ENCODE measurements at places on chromosomes 12 and 14.

DNA sequence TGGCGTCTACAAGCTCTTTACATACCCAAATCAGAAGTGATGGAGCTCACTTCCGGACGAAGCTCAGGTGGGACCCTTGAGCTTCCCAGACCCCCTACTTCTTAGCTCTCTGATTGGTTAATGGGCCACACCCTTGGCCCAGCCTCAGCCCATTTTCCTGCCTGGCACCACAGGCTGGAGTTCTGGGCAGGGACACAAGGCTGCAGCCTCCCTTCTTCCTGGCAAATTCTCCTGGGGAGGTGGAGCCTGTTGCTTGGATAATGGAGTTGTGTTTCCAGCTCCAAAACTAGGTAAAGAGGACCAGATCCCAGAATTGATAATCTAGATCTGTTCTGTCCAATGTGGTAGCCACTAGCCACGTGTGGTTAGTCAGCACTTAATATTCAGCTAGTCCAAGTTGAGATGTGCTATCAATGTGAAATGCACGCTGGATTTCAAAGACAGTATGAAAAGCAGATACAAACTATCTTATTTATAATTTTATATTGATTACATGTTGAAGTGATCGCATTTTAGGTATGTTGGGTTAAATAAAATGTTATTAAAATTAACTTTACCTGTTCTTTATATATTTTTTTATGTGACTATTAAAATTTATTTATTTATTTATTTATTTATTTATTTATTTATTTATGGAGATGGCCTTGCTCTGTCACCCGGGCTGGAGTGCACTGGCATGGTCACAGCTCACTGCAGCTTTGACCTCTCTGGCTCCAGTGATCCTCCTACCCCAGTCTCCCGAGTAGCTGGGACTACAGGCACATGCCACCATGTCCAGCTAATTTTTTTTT, 12.6 kb upstream of the FAIM2 start:
- no peak for DNase-seq

DNA sequence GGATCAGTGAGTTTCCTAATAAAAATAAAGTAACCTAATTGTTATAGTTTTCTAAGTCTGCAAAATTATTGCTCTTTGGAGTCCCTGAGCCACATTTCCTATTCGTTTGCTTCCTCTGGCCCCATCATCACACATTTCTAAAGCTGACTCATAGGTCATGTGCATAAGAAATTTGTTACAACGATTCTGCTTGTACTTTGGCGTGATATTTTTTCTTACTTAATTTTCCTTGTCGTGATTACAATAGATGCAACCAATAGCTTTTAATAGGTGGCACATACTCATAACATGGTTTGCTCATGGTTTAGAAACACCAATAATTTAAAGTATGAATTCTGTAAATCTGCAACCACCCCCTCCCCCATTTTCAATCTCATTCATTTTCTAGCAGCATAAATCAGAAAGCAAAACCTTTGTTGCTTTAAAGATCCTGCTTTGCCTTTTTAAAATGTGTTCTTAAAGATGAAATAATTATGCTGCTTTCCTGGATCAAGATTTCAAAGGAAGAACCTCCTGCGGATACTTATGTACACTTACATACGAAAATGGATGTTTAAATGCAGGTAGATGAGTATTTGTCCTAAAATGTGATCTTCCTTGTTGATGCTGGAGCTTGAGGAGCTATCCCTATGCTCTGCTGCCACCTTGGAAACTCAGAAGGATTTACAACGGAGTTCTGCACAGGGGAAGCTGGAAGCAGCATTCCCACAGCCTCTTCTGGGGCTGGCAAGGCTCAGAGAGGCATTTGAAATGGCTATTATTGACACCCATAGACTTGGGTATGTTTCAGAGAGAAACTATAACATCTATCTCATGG, 1.7 kb upstream of the FLRT2 start:
- DNase-seq: no peak

DNA sequence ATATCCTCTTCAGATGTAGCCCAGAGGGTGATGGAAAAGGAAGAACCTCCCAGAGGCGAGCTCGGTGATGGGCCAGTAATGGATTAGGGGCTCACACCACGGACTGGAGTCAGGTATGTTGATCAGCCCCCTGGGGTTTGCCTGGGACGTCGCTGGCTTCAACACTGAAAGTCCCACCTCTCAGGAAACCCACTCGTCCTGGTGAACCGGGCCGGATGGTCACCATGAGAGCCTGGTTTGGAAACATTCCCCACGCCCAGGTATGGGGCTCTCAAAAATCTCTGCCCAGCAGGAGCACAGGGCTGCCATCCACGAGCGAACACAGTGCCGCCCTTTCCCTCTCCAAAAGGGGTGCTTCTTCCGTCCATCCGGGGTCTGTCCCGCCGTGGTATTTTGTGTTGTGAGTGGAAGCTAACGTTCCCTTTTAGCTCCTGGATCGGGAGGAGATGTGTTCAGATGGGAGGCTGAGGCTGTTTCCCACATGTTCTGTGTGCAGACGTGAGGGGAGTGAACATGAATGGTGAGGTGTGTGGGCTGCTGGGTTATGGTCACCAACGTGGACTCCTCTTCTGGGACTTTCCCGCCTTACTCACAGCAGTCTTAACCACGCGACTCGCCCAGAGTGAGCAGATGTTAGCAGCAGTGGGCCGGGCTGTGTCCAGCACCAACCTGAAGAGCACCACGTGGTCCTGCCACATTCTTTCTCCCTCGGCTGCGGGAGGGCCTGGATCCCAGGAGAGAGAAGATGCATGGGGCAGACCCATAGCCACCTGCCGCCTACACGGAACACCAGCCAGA, 139.2 kb downstream of the KIF26A start:
- no peak for DNase-seq

DNA sequence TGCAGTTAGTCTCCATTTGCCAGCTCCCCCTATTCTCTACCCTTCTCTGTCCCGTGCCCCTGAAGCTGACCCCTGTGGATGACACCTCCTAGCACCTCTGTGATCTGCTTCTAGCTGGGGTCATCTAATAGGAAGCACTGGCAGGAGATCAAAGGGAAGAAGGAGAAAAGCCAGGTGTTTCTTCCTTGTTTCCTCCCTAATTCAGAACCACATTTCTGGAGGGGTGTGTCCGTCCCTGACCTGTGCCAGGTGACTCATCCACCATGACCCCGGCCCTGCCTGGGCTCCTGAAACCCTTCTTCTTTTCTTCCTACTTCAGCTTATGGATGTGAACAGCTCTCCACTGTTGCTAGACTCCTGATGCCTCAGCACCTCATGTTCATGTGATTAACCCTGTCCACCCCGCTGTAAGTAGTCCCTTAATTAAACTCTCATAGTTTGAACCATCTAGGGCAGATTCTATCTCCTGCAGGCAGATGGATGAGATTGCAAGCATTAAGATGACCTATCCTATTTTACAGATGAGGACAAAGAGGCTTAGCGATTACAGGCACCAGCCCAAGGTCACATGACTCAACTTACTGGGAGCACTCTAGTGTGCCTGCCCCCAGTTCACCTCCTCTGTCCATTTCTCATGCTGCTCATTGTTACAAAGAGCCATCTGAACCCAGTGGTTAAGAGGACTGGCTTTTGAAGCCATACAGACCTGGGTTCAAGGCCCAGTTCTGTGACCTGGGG, 770.5 kb downstream of the MED13L start:
- peak; percentile 48 for DNase-seq

DNA sequence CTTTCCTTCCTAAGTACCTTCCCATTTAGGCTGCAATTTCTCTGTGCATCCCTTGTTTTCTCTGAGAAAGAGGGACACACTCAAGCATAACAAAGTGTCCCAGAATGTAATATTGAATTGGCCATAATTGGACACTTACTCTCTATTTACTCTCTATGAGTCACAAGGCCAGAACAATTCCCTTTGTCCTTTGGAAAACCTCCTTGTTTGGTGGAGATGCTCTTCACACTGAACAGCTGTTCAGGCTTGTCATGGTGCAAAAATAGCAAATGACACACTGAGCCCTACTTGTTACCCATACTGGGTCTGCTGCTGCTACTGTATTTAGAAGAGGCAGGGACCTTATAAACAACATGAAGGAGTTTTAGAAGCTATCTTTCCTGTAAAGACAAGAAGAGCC, 1590.5 kb upstream of the TMEM132C start:
- DNase-seq: peak; percentile 99

GRCh38 chr12:25458047-25458552, 95.0 kb downstream of the LMNTD1 start:
- DNase-seq: no peak

DNA sequence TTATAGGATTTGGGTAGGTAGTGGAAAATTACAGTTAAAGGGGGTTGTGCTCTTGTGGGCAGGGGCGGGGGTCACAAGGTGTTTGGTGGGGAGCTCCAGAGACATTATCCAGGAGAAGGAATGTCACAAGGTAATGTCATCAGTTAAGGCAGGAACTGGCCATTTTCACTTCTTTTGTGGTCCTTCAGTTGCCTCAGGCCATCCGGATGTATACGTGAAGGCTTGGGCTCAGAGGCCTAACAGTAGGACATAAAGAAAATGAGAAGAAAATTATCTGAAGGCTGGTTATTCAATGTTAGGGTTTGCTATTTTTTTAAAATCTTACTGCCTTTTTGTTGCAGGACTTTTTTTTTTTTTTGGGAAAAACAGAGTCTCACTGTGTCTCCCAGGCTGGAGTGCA, 2.5 kb upstream of the PSEN1 start:
- DNase-seq: no peak

DNA sequence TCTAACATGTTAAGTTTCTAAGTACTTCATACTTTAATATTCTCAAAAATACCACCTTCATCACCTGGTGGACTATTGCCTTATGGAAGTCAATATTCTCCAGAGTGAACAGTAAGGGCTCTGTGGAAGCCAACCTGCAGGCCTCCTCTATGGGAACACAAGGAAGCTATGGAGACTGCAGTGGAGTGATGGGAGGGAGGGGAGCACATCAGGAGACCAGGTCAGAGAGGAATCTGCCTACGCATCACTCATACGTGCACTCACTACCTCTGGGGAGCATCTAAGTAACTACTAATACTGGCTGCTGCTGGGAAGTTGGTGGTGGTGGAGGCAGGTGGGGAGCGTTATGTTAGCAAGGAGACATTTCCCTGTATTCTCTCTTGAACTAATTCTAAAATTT, 19.9 kb downstream of the HECTD4 start:
- no peak for DNase-seq

- DNase-seq: no peak
Measured at GRCh38 chr12:120514002-120514401, 15.0 kb downstream of the COQ5 start.

DNA sequence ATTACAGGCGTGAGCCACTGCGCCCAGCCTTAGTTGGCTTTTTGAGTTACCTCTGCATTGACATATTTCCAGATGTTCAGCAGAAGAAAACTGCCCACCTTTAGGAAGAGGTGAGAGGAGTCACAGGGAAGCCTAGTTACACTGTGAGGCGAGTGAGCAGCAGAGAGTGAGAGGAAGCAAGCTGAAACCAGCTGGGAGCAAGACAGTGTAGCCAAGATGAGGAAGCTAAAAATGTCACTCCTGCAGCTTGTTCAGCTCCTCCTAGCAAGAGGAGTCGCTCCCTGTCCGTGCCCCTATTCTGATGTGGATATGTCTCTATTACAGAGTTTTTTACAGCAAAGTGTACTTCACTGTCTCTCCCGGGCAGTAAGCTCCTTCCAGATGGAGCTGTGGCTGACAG, 127.6 kb downstream of the GXYLT1 start:
- no peak for DNase-seq

- no peak for DNase-seq
Measured at GRCh38 chr12:114395233-114395632, 10.7 kb downstream of the TBX5 start.

DNA sequence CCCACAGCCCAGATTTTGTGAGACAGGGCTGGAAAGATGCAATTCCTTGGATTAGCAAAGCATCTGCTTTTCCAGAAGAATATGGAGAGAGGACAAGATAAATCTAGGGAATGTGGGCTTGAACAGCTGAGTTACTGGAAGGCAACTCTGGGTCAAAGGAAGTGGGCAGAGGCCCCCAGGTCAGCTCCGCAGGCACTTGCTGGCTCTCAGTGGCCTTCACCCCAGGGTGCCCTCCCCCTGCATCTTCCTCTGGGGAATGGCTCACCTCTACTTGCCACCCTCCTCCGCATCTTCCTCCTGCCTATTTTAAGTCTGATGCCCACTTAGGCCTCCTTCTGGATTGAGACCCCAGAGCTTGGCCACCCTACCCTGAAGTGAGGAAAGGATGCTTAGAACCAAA, 10.5 kb upstream of the PNMA1 start:
- DNase-seq: no peak

- no peak for DNase-seq
Measured at GRCh38 chr14:105412771-105413543, 6.7 kb upstream of the MTA1 start.

GRCh38 chr14:23727566-23728335, 91.6 kb downstream of the DHRS2 start:
- DNase-seq: no peak

GRCh38 chr14:76152333-76152681, 585 bp downstream of the GPATCH2L start:
- peak; percentile 1 for DNase-seq

GRCh38 chr12:11840366-11840765, 190.9 kb downstream of the ETV6 start:
- peak; percentile 92 for DNase-seq

- no peak for DNase-seq
Measured at GRCh38 chr14:72617391-72618031, 276.4 kb downstream of the DPF3 start.

GRCh38 chr14:95274279-95274678, 45.4 kb downstream of the CLMN start:
- no peak for DNase-seq

GRCh38 chr12:69897744-69898143, 72.7 kb downstream of the MYRFL start:
- DNase-seq: no peak

DNA sequence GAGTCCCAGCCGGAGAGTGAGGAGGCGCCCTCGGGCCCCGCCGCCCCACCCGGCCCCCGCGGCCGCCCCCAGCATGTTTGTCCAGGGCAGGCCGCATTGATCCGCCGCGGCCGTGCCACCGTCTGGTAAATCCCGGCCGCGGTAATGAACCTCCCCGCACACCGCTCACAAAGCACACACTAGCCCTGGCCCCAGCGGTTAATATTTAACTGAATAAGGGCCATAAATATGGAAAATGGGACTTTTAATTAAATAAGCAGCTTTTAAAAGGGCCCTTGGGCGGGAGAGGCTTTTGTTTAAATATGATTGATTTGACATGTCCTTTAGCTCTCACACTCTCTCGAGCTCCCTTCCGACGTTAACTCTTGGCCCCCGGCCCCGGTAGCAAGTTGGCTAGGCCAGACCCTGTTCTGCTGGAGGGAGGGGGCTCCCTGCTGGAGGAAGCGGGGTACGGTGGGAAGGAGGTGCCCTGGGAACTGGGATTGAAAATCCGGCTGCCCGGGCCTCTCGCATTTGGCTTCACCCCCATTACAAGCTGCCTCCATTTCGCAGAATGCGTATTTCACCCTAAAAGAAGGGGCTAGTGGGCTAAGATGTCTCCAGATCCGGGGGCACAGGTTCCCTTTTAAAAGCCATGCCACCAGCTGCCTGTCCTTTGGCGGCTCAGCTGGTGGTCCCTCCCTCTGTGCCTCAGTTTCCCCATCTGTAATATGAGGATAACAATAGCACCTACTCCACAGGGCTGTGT, 199.8 kb downstream of the RBM19 start:
- DNase-seq: no peak

- DNase-seq: peak; percentile 14
Measured at GRCh38 chr14:80959496-80959895, 4.1 kb downstream of the TSHR start.

- no peak for DNase-seq
Measured at GRCh38 chr12:126903027-126903876, 1363.7 kb upstream of the TMEM132C start.

GRCh38 chr12:48601013-48601756, 31.3 kb upstream of the LALBA start:
- no peak for DNase-seq
